M059J (cell line): ENCODE measurements at places on chromosomes 7 and 10. TPM values are rescaled to one million over a fixed set of nuclear protein-coding genes. Genes with fewer than 3 reads are reported as not detected.

Gene LRGUK
- not detected in 2 replicates for total RNA-seq

Gene UNC5B
- total RNA-seq, result 0.17 and 0.25 TPM in 2 replicates

Gene SLC13A1
- not detected in 2 replicates for total RNA-seq

Gene DKK1
- 355 and 363 TPM in 2 replicates for total RNA-seq

Gene MRC1
- not detected in 2 replicates for total RNA-seq

Gene INHBA
- total RNA-seq, result 2.1 and 5.2 TPM in 2 replicates

DNA sequence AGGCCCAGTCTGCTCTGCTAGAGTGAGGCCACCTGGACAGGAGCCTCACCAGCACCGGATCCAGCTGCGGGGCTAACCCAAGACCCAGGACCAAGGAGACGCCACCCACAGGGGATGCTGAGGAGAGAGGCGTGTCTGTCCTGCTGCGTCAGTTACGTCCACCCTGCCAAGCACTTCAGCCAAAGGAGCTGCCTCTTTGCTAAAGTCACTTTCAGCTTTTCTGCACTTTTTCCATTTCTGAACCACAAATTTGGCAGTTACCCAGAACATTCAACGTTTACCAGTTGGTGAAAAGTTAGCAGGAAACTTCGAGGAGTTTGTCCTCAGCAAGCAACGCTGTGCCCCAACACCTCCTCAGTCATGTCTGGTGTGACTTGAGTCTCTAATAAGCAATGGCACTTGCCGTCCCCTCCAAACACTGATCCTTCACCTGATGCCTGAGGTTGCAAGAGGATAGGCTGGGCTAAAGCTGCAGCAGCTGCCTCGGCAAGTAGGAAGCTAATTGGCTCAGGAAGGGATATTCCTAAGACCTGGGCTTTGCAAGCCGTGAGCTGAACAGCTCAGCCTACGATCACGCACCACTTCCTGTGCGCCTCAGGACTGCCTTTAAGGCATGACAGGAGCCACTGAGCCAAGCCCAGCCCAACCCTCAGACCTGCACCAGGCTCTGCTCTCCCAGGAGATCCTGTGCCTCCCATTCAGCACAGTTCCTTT, 40.1 kb downstream of the KCNH2 start:
- DNase-seq, result peak; percentile 89

DNA sequence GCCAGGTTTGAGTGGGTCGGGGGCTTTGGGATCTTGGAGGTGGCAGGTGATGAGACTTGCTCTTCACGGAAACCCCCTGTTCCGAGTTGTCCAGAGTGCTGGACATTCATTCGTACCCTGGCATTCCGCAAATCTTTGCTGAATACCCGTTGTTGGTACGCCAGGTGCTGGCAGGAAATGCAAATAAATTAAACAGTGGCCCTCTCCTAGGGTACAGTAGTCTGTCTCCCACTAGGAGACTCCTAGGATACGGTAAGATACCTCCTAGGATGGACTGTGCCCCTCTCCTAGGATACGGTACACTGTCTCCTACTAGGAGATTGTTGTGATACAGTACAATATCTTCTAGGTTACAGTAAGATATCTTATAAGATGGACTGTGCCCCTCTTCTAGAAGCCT, 544 bp downstream of the SEC23IP start:
- peak; percentile 7 for DNase-seq

- DNase-seq, result no peak
Measured at GRCh38 chr10:14621037-14621436, 153.7 kb downstream of the FAM107B start.

DNA sequence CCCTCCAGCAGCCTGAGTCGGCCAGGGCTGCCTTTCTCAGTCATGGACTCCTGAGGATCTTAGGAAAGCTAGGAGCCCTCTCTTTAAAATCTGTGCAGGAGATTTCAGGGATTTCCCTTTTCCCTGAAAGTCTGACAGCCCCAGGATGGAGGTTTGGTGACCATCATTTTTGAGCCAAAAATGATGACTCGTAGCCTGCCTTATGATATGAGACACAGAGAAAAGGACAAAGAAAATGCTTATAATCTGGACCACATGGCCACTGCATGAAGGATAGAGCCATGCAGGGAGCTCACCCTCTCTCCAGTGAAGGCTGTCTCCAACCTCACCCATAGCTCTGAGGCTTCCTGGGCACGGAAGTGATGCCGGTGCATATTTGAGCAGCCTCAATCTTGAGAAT, 106.6 kb upstream of the CHST15 start:
- peak; percentile 34 for DNase-seq

DNA sequence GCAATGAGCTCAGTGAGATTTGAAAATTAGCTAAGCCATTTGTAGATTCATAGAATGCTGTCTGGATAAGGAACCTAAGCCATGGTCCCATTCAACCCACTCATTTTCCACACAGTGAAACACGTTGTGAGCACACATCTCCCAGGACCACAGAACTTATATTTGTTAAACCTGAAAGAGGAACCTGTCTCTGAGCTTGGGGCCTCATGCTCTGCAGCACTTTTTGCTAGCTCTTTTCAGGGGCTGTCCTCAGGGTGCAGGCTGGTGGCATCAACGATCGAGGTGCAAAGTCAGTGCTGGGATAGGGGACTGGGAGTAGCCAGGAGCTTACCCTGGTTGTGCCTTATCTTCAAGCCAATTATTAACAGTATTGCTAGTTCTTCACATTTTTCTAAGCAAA, 11.9 kb downstream of the HECW1 start:
- DNase-seq, result no peak

DNA sequence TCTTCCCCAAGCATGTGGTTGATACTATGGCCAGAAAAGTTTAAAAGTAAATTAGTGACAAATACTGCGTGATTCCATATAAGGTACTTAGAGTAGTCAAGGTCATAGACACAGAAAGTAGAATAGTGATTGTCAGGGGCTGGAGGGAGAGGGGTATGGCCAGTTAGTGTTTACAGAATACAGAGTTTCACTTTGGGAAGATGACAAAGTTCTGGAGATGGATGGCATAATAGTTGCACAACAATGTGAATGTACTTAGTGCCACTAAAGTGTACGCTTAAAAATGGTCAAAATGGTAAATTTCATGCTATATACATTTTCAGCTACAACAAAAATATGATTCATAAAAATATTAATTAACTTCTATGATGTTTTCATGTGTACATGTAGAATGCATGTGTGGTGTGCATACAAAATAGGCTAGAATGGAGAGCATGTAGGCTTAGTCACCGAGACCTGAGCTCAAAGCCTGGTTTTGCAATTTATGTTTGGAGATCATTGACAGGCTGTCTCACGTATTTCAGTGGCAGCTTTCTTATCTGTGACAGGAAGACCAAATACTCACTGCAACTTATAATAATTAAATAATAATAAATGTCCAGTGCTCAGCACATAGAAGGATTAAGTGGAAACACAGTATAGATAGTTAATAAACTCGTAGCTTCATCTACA, 625.6 kb downstream of the SUGCT start:
- DNase-seq, result no peak

DNA sequence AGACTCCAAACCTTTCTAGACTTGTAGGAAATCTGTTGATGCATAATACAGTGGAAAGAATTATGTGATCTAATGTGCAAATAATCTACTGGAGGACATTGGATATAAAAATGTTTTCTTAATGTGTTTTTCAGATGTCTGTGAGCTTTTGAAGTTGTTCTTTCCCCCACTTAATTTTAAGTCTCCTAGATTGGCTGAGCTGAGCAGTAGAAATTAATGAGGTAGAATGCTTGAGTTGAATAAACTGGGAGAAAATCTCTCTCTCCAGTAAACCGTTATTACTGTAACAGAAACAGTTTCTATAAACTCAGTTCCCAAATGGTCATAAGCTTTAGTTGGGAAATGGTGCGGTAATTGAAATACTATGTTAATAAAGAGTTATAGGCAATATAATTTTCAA, 15.7 kb downstream of the CSGALNACT2 start:
- DNase-seq, result no peak

- peak; percentile 40 for DNase-seq
Measured at GRCh38 chr10:97279121-97279815, 13.2 kb downstream of the ARHGAP19 start.

GRCh38 chr7:81014266-81014665, 95.4 kb upstream of the SEMA3C start:
- DNase-seq, result peak; percentile 55

DNA sequence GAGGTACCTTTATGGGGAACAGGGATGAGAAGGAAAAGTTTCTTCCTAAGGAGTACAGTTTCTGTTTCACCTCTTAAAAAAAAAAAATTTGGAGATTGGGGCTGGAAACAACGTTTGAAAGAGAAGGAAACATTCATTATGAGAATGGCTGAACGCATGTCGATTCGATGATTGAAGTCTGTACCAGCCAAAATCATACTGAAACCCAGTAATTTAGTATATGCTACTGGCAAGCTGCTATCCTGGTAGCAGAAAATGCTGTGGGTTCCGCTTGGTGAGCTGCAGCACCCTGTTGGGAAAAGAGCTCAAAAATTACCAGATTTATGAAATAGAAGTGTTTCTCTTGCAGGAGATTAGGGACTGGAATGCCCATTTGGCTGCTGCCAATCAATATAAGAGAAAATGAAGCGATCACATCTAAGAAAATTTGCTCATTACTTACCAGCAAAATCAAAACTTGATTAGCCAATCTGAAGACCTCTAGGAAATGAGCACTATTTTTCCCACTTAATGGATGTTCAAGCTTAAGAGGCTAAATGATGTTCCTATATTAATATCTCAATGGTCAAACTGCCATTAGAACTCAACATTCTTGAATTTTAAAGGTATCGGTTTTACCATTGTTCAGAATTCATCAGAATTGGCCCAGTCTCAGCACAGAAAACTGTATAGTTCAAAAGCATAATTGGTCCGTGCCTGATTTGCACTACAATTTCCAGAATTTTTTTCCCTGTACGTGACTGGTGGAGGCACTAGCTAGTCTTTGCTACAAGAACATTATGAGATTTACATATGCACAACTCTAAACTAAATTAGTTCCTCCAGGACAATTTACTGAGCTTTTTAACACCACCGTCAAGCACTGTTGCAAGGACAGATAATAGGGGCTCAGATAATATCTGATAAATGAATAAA, 1.2 kb upstream of the ITGB1 start:
- no peak for DNase-seq

DNA sequence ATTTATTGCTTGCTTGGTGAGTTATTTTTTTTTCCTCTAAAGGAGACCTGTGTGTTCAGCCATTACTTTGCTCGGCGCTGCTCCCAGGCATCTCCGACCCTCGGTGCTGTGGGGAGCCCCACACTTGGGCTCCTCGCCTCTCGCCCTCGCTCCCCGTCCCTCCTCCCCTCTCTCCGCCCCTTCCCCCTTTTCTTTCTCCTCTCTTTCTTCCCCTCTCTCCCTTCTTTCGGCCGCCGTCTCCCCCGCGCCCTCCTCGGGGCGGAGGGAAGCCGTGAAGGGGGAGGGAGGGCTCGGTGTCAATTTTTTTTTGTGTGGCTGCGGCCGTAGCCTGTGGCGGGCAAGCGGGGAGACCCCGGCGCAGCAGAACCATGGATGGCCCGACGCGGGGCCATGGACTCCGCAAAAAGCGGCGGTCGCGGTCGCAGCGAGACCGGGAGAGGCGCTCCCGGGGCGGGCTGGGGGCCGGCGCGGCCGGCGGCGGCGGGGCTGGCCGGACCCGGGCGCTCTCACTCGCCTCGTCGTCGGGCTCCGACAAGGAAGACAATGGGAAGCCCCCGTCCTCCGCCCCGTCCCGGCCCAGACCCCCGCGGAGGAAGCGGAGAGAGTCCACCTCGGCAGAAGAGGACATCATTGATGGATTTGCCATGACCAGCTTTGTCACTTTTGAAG, 1.1 kb downstream of the AUTS2 start:
- DNase-seq, result peak; percentile 31

GRCh38 chr10:33304423-33305225, 29.8 kb downstream of the NRP1 start:
- DNase-seq, result no peak

GRCh38 chr10:34647160-34647559, 167.9 kb downstream of the PARD3 start:
- no peak for DNase-seq

DNA sequence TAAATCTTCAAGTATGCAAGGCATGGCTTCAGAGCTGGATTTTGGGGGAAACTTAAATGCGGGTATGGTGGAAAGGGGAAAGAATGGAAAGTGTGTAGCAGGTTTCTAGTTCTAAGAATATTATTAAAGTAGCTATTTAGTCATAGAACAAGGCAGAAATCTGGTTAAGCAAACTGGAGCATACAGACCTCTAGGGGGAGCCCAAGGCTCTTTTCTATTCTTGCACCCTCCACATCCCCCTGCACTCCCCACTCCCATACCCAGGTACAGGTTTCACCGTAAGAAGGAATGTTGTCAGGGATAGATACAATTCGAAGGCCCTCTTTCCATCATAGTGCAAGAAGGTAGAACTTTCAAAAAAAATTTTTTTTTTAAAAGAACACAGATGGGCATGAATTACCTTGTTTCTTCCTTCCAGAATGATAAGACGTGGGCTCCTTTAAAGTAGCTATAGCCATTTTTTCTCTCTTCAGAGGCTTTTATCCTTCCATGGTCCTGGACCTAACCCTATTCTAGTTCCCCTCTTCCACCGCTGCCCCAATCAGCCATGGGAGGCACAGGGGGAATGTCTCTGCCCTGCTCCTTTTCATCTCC, 41.5 kb upstream of the SMIM30 start:
- DNase-seq, result peak; percentile 43
